ENCODE measurements at places on chromosomes 13 and 19.

DNA sequence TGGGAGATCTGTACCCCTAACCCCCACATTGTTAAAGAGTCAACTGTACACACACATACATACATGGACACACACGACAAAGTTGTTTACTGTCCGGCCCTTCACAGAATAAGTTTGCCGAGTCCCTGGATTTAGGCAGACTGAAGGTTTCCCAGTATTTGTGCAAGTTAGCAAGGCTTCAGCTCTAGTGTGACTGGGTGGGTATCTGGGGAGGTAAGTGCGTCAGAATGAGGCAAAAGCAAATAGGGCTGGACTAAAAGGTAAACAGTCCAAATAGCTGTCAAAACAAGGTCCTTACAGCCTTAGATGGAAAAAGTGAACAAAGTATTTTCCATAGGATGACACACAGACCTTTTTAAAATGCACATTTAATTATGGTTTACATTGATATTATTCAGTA lies 228.4 kb upstream of the UFM1 start:
- DNase-seq, result no peak

DNA sequence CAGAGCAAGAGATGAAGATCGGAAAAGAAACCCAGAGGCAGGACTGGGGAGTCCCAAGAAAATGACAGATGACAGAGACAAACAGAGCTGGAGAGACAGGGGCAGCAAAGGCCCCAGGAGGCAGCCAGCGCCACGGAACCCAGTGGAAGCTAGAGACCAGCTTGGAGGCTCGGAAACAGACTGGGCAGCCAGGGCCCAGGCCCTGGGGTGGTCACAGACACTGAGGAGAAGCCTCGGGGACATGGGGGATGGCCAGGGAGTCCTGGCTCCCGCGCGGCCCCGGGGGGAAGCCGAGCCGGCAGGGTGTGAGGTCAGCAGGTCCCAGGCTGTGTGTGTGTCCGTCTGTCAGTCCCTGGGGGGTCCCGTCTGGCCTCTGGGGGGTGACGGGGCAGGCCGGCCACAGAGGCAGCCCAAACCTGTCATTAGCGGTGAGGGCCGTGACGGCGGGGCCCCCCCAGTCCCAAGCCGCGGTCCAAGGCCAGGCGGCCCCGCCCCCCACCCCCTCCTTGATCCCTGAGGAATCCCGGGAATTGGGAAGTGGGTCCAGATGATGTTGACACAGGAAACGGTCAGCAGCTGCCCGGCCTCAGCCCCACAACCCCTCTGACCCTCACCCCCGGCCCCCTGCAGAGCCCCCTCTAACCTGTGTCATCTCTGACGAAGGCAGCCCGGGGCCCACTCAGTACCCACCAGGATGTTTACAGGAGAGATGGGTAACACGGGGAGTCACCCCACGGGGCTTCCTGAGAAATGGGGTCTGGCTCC lies 2.5 kb upstream of the TMEM190 start:
- DNase-seq, result no peak

DNA sequence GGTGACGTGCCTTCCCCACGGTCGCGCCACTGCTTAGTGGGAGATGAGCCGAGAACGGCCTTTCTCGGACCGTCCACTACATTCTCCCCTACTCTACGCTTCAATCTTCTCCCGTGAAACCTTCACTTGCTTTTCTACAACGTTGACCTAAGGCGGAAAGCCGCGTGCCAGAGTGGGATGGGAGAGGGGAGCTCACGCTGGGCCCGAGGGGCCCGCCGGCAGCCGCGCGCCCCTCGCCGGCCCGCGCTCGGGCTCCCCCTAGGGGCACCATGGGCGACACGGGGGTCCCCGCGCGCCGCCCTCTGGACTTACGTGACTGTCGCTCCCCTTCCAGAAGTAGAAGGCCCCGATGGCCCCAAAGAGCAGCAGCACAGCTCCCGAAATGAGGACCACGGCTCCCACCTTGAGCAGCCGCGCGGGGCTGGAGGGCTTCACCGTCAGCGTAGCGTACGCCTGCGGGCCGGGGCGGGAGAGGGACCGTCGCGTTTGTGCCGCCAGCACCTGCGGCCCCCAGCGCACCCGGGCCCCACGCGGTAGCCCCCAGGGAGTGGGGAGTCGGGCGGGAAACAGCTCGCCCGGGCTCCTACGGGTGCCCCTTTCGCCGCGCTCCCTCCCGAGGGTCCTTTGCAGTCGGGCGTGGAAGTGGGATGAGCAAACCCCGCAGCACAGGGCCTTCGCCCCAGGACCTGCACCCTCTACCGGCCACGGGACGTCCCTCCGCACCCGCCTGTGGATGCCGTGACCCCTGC lies 727 bp downstream of the CNMD start:
- no peak for DNase-seq

DNA sequence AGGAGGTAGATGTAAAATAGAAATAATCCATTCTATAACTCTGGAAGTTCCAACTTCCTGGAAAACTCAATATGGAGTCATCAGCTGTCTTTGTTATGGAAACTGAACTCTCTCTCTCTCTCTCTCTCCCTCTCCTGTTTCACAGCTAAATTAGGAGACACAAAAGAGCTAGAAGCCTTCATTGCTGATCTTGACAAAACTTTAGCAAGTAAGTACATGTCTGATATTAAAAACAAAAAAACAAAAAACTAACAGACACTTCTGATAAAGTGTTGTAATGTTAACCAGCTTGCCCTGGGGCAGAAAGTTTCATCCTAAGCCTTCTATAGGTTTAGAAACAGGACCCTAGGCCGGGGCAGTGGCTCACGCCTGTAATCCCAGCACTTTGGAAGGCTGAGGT lies 11.3 kb downstream of the RGCC start:
- DNase-seq, result no peak

DNA sequence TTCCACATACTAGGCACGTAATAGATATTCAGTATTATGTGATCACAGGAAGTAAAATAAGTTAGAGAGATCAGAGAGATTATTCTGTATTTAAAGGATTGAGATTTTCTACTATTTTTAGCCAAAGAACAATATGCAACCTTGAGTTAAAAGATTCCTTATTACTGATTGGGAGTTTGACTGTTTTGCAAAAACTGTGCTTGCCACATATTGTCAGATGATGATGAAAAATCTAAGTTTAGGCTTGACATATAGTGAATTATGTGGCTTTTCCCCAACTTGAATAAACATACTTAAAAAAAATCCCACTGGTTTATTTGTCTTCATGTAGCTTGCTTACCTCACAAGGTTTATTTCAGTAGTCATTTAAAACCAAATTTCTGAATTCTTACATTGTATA lies 194.4 kb downstream of the KCNRG start:
- DNase-seq, result no peak

- no peak for DNase-seq
Observed at GRCh38 chr13:74336546-74336945, 202.3 kb upstream of the KLF12 start.

GRCh38 chr13:109231888-109232287 lies 554.5 kb downstream of the IRS2 start:
- no peak for DNase-seq

- peak; percentile 90 for DNase-seq
Observed at GRCh38 chr13:51519771-51520216, 64.5 kb upstream of the WDFY2 start.

DNA sequence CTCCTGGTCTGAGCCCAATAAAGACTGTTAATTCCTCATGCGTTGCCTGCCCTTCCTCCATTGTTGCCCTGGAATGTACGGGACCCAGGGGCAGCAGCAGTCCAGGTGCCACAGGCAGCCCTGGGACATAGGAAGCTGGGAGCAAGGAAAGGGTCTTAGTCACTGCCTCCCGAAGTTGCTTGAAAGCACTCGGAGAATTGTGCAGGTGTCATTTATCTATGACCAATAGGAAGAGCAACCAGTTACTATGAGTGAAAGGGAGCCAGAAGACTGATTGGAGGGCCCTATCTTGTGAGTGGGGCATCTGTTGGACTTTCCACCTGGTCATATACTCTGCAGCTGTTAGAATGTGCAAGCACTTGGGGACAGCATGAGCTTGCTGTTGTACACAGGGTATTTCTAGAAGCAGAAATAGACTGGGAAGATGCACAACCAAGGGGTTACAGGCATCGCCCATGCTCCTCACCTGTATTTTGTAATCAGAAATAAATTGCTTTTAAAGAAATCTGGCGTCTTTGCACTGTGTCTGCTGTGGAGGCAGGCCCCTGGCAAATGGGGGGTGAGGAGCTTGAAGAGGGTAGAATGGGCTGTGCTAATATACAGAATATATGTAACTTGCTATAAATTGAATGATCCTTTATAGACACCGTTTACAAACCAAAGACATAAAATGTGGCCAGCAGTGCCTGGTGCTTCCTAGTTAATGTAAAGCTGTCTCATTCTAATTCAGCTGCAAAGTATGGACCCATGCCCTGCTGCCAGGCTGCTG lies 4.2 kb upstream of the RPS11 start:
- no peak for DNase-seq

DNA sequence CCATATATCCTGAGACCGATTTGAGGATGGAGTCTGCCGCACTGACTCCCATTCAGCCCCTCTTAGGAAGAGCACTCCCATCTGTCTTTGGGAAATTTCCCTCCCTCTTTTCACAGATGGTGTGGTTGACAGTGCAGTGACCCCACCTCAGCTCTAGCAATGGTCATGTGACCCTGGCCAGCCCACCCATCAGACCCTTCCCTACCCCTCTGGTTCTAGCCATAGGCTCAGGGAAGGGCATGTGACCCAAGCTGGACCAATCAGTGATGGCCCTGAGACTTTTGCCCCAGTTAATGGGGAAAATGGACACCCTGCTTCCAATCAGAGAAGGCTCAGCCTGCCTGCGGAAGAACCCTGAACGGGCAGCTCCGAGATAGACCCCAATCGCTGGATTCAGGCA lies 26.3 kb downstream of the IL12RB1 start:
- DNase-seq, result no peak

DNA sequence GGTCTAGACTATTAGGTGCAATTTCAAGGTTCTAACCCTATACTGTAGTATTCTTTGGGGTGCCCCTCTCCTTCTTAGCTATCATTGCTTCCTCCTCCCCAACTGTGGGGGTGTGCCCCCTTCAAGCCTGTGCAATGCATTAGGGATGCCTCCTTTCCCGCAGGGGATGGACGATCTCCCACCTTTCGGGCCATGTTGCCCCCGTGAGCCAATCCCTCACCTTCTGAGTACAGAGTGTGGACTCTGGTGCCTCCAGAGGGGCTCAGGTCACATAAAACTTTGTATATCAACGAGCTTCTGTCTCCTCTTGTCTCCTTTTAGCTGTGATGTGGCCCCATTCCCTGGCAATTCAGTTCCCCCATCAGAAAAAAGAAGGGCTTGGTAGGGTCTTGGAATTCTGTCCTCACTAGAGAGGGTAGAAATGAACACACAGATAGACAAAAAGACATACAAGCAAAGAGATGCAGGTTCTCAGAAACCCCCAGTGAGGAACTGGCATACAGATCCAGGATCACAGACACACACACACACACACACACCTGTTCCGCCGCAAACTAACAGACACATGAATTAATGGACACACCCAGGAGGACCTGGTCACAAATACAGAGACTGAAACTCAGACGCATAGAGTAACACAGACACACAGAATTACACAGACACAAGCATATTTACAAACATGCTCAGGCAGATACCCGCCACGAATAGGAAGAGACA lies 2.5 kb upstream of the HNRNPUL1 start:
- no peak for DNase-seq

GRCh38 chr13:113046883-113047244 lies 58.7 kb upstream of the F7 start:
- no peak for DNase-seq
